Lower lobe of right lung (tissue), 2 donors: ENCODE measurements at places on chromosomes 6 and 20.

- DNase-seq: no peak
These were observed 21.8 kb upstream of the LTV1 start for GRCh38 chr6:143821359-143821758.

GRCh38 chr6:87174078-87174579, 18.8 kb downstream of the ZNF292 start:
- no peak for DNase-seq

- DNase-seq: no peak
These were observed 199.4 kb upstream of the ZNF217 start for GRCh38 chr20:53792946-53793536.

GRCh38 chr6:2799936-2800527, 34.8 kb downstream of the WRNIP1 start:
- DNase-seq: no peak

GRCh38 chr20:34190679-34191090, 50.5 kb upstream of the ASIP start:
- DNase-seq: peak; percentile 67

- DNase-seq: no peak
These were observed 200.5 kb downstream of the ARID1B start for GRCh38 chr6:156977527-156978291.

- no peak for DNase-seq
These were observed 42.8 kb downstream of the HNF4A start for GRCh38 chr20:44398335-44398734.

DNA sequence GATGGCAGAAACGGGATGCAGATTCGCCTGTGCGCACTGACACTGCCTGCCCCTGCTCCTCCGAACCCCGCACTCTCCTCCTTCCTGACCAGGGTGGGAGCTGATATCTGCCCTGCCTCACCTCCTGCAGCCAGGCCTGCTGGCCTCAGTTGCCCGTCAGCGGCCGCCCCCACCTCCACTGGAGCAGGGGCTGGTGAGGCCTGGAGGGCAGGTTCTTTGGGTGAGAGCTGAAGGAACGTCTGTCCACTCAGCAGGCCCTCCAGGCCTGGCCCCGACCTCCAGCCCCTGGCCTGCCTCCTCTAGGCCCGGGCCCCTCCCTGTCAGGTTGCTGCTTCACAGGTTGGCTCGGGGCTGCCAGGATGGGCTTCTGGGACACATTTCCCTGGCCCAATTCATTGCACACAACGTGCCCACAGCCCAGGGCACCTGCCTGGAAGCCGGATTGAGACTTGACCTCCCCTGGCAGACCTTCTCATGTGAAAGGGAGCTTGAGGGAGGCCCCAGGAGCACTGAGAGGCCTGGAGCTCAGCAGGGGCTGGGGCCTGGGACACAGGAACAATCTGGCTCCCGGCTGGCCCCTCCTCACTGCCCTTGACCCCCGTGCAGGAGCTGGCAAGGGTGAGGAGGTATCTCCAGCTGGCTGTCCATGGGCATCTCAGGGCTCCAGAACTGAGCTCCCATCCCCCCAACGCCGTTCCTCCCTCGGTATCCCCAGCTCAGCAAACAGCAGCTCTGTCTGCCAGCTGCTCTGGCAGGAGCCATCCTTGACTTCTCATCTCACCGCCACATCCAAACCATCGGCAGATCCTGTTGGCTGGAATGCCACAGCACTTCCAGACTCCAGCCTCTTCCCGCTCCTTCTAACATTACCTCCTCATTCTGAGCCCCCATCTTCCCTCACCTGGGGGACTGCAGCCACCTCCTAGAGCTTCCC, 39.5 kb downstream of the SPDEF start:
- DNase-seq: peak; percentile 31

DNA sequence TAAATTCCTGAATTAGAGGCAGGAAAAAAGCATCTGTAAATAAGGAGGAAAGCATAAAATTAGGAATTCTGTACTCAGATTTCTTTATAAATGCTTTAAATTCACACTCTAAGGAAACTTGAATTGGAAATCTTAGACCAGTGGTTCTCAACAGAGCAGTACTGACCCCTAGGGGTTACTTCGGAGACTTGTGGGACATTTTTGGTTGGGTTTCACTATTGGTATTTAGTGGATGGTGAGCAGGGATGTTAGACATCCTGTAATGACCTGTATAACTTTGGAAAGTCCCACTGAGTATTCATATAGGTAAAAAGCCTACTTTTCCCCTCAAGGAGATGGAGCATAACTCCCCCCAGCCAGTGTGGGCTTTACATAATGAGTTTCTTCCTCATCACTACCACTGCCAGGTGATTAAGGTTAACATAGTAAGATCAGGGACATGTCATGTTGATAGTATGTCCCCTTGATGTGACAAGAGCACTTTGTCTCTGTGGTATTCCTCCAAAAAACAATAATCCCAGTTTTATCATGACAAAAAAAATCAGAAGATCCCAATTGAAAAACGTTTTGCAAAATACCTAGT, 31.0 kb downstream of the GLO1 start:
- no peak for DNase-seq

GRCh38 chr6:85975957-85976356, 333.3 kb upstream of the SYNCRIP start:
- no peak for DNase-seq

GRCh38 chr6:3608159-3608558, 143.4 kb downstream of the PXDC1 start:
- DNase-seq: no peak

GRCh38 chr20:23410916-23411695, 10.2 kb downstream of the NAPB start:
- no peak for DNase-seq

GRCh38 chr20:22966787-22967464, 68.2 kb upstream of the SSTR4 start:
- DNase-seq: no peak

GRCh38 chr6:134720353-134721059, 229.4 kb downstream of the ALDH8A1 start:
- no peak for DNase-seq

GRCh38 chr6:121890307-121890910, 455.0 kb downstream of the GJA1 start:
- DNase-seq: no peak

DNA sequence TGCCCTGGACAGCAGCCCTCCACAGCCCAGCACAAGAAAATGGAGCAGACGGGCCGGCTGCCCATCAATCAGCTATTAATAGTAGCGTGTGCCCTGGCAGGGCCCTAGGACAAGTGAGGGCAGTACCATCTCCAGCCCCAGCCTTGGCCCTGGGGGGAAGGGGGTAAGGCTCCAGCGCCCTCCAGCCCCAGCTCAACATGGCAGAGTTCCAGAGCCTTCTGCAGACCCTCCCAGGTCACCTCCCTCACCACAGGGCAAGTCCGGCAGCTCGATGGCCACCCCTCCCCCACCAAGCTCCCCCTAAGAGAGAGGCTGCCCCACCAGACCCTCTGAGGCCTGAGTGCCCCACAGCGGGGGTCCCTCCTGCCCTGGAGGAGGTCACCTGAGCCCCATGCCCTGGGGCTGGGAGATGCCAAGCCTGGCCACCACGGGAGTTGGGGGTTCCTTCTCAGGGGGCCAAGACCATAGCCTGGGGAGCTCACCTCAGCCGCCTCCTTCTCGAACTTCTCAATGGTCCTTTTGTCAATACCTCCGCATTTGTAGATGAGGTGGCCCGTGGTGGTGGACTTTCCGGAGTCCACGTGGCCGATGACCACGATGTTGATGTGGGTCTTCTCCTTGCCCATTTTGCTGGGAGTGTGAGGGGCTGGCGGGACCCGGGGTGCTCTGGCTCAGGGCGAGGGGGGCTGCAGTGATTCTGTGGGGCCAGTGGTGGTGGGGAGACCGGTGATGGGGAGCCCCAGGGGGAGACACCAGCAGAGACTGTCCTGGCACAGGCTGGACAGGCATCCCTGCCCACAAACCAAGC, 1.5 kb downstream of the EEF1A2 start:
- DNase-seq: no peak

DNA sequence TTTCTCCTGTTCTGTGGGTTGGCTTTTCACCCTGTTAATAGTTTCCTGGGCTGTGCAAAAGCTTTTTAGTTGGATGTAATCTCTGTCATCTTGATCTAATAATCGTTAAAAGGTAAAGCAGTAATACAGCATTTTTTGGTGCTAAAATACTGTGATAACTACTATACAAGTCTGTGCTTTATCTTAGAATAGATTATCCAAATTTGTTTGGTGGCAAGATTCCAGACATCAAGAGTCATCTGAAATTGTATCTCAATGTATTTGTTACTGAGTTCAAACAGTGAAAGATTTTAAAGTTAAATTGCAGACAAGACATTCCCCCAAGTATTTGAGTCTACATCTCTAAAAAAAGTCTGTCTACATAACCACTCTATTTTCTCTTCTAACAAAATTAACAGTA, 18.8 kb downstream of the TBPL1 start:
- no peak for DNase-seq

DNA sequence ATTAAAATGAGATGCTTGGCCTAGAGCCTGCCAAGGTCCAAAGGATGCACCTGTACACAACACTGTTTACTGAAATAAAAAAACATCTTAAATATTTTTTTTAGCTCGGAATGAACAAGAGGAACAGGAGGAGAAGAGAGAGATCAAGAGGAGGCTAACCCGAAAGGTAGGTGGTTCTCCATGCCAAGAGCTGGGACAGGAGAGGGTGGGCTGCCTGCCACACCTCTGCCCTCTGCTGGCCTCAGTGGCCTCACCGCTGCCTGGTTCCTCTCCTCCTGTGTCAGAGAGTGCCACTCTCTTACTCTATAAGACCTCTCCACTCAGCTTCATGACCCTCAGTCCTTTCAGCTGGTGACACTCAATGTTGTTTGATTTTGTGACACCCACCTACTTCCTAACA, 50.2 kb downstream of the TBC1D7 start:
- no peak for DNase-seq

DNA sequence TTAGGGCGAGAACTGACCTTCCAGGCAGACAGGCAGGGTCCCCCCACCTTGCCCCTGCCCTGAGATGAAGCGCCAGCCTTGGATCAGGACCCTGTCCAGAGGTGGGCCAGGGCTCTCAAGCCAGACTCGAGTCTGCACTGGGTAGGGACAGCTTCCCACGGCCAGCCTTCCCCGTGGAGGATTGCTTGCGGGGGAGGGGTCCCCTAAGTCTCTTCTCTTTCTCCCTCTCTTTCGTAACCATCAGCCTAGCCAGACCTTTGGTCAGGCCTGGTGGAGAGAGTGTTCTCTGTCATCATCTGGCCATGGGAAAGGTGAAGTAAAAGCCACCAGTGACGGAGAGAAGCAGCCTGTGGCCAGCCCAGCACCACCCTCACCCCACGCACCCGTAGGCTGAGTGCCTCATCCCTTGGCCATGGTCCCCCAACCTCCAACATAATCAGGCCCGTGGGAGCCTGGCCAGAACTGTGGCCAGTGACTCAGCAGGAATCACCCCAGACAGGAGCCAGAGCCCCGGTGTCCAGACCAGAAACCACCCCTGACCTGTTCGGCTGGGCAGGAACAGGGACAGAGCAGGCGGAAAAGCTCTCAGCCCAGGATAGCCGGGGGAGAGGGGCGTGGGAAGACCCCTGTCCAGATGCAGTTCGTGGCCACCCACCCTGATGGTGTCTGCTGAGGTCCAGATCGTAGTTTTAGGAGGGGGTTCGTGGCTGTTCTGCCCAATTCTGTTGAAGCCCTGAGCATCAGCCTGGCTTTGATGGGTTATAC, 47.1 kb downstream of the SNAI1 start:
- no peak for DNase-seq

DNA sequence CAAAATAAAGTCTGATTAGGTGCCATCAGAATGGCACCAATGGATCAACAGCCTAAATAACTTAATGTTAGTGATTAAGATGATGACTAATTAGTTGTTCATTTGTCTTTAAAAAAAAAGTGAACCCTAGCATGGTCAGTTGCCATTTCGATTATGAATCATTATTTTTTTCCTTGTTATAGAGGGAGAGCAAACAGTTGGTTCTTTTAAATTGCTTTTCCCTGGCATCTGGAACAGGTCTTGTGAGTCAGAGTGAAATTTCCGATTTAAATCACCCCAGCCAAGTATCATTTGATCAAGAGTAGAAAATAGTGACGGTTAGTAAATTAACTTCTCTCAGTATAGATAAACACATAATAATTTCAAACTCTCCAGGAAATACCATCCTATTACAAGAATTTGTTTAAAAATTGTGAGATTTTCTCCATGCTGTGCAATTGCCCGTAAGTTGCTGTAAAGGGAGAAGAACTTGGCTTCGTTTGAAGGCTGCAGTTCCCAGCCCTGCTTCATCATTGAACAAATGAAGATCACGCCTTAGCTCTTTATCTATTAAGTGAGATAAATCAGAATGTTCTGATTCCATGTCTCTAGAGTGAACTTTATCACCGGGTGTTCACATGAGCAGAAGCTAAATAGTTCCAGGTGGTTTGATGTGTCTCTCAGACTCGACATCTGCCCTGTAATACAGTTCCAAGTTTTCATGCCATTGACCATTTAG, 741.3 kb downstream of the DOK5 start:
- DNase-seq: no peak

- DNase-seq: no peak
These were observed 630.2 kb downstream of the DHX35 start for GRCh38 chr20:39592371-39592770.

GRCh38 chr6:43851204-43851865, 81.3 kb downstream of the VEGFA start:
- no peak for DNase-seq

DNA sequence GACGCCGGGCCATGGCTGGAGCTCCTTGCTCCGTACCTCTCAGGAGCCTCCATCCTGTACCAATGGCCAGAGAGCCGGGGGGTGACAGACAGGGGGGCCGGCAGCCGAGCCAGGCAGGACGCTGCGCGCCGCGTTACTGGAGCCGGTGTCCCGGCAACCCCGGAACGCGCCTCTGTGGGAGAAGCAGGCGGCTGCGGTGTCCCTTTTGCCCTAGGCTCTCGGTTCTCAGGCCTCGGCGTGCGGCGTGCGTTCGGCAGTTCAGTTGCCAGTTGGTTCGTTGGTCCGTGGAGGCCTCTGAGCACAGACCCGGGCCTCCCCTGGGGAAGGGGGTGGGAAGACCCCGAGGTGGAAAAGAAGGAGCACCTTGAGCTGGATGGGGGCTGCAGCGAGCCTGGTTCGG, at the start of gene SPATS1:
SPATS1 (plus strand) TSS at position 162 of the 400 bp plus-strand sequence. CDS start 446 bp downstream, outside the sequence.
- no peak for DNase-seq

GRCh38 chr6:82410151-82410648, 46.6 kb downstream of the TPBG start:
- no peak for DNase-seq

GRCh38 chr20:11012975-11013374, 339.2 kb upstream of the JAG1 start:
- DNase-seq: no peak
